ENCODE measurements at places on chromosomes 4 and X.
A peak's percentile ranks its signal among the peaks of the same experiment; 100 is the strongest.

DNA sequence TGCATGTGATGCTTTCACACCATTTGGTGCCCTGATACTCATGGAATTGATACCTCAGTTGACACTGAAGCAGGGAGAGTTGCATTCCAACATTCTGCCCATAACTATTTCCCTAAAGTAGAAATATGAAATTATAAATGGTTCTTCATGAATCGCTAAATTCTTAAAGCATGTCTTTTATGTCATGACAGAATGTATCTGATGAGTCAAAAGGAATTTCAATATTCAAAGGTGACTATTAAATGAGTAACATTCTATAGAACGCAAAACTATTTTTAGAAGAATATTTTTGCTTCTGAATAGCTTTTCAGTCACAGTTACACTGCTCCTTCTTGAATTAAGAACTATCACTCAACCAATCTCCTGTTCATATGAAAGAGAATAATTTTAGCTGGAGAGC, 152.8 kb downstream of the ADGRA3 start:
- no peak for DNase-seq

DNA sequence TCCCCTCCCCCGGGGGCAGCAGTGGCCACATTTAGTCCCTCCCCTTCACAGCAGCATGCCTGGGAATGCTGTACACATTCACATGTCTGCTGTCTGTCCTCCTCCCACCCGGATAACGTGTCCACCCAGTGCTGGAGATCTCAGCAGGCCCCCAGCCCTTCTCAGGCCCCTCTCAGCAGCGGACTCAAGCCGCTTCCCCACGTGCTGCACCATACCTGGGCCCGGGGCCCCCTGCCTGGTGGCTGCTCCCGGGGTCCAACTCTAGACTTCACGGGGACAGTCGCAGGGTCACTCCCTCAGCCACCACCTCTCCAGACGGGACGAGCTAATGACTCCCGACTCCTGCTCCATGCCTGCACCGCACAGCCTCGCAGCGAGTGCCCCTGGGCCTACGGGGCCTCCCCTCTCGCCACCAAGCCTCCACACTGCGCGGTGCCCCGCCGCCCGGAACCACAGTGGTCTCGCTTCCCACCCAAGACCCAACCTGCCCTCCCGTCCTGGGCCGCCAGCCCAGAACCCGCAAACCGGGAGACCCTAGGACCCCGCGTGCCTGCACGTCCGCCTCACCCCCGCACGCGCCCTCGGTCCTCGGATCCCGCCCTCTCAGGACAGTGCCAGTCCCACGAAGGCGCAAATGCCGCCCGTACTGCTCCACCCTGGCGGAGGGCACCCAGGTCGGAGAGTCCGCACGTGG, 1.3 kb upstream of the PCGF3 start:
- DNase-seq: no peak

DNA sequence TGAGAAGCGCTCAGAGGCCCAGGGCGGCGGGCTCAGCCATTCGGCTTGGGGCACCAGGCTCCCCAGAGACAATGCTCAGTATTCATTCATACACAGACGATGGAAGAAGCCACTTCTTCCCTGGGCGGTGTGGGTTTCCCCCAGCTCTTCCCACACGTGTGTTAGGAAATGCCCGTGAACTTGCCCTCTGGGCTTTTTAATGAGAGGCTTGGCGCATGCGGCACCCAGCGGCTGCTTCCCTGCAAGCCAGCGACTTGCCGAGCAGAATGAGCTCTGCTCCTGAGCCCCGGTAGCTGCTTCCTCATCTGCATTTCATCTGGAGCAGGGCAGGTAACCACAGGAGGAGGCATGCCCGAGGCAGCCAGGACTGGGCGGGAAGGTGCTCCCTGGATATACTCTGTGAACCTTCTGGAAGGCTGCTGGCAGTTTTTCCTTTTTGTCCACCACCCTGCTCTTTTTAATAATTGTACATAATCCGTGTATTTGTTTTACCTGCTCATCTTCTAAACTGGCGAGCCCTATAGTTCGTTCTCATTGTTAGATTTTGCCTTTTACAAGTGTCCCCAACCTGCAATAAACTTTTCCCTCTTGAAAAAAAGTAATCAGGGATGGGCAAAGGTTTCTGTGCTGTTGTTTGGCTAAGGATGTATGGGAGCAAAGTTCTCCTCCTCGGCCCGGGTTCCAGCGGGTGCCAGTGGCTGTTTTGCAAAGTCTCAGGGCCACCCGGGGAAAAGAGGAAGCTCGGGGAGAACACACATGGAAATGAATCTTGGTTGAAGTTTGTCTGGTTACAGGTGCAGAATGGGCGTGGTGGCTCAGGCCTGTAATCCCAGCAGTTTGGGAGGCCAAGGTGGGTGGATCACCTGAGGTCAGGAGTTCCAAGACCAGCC, 178.8 kb downstream of the DCLK2 start:
- DNase-seq: no peak

DNA sequence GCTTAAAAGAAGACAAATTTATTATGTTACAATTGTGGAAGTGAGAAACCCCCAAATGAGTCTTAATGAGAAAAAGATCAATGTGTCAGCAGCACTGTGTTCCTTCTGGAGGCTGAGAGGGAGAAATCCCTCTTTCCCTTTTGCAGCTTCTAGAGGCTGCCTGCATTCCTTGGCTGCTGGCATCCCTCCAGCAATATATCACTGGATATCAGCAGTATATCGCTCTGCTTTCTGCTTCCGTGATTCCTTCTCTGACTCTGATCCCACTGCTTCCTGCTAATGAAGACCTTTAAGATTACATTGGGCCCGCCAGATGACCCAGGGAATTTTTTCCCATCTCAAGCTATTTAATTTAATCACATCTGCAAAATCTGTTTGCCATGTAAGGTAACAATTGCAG, 1008.0 kb downstream of the RAPGEF2 start:
- no peak for DNase-seq

DNA sequence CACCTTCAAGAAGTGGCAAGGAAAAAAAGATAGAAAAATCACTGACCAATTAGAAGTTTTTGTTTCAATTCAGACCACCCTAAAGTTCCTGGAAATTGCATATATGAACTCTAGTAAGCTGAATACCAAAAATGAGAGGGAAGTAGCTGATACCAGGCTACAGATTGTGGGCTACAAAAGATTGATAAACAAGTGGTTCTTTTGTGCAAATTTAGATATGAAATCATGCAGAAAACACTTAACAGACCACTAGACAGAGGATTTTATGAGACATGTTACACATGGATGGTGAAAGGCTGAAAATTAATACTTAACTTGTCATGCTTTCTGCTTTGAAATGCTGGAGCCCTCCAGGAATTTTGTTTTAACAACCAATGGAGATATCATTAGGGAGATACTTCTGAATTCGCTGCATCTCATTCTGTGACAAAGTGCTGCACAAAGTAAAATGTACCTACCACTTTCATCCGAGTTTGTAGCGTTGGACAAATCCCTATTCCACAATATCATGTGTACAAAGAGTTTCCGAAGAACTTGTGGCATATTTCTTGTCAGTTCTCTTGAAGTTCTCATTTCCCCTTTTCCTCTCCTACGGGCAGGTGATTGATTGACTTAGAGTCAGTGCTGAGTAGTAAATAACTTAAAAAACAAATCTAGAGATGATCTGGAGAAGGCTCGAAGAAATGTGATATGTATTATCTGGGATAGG, 235.0 kb downstream of the PALLD start:
- DNase-seq: peak; percentile 52

GRCh38 chr4:83075311-83076095, 39.0 kb downstream of the PLAC8 start:
- no peak for DNase-seq

DNA sequence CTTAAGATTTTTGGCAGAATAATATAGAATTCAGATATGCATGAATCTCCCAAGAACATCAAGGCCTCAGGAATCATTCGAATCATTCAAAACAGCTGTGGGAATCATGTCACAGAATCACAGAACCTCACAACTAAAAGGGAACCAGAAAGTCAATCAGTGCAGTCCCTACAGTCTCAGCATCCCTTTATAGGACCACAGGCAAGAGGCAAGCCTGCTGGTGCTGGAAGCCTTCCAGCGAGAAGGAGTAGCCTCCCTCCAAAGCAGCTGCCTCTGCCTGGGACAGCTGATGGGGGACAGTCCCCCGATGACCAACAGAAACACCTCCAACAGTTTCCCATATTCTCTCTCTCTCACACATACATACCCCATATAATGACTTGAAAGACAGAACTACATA, 20.7 kb downstream of the QDPR start:
- no peak for DNase-seq

- no peak for DNase-seq
Measured at GRCh38 chrX:111831343-111831742, 44.6 kb upstream of the TRPC5OS start.

GRCh38 chr4:86963697-86964096, 28.9 kb downstream of the AFF1 start:
- peak; percentile 93 for DNase-seq

DNA sequence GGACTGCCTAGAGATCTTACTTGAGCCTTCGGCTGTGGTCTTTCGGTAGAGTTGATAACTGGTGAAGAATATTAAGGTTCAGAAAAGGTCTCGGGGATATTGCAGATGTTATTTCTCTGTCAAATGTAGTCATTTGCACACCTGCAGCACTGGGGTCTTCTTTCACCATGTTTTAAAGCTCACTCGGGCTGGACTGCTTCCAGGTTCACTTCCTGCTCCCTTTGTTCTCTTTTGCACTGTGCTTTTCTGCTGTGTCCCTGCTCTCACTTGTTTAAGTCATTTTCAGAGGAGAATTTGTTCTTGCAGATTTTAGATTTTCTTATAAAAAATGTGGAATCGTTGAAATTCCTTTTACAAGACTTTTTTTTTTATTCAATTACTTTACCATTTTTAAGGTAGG, 68.5 kb downstream of the BMPR1B start:
- DNase-seq: no peak

GRCh38 chrX:130874751-130875150, 28.3 kb downstream of the ENOX2 start:
- no peak for DNase-seq

DNA sequence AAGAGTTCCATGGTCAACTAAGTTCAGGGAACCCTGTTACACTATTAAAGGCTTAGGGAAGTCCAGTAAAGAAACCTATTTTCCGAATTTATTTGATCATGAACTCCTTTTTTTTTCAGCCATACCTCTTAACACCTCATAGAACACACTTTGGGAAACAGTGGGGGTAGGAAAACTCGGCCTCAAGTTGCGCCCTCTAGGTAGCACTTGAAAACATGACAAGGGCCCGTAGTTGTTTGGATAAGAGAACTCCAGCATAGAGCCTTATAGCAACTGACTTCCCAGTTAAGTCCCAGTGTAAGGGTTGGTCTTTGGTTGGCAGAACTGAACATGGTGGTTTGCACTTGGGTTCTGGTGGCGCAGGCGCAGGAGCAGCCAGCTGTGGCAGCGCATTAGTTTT, 14.4 kb downstream of the OGT start:
- DNase-seq: no peak

DNA sequence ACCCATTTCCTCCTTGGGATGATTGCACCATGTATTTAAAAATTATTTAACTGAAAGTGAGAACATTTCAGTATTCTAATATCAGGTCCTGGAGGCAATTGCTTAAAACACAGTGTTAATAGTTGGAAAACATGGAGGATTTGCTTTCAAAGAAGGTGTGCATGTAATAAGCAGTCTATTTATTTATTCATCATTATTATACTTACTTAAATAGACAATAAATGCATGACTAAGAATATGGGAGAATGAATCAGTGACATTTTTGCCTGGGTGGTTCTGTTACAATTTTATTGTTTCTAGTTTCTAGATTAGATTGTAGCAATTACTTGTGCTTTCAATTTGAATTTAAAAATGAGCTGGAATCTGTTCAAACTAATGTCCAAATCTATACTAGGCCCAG, 145.5 kb downstream of the AREG start:
- no peak for DNase-seq

DNA sequence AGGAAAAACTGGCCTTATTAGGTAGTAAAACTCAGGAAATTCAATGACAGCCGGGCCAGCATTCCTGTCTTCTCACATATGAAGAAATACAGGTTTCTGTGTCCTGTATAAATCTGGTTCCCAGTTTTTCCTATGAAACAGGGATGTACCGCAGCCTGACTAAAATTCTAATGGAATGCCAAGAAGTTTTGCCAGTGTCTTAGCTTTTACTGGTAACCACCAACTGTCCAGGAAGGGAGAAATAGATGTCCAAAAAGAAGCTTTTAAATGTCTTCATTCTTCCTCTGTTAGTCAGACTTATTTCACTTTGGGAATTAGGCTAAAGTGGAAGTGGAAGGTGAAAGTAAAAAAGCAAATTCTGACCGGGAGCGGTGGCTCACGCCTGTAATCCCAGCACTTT, 108.0 kb upstream of the TBL1X start:
- DNase-seq: no peak

GRCh38 chrX:23938690-23939089, 30.9 kb downstream of the CXorf58 start:
- no peak for DNase-seq

GRCh38 chr4:88091378-88091777, 67.1 kb downstream of the ABCG2 start:
- no peak for DNase-seq

DNA sequence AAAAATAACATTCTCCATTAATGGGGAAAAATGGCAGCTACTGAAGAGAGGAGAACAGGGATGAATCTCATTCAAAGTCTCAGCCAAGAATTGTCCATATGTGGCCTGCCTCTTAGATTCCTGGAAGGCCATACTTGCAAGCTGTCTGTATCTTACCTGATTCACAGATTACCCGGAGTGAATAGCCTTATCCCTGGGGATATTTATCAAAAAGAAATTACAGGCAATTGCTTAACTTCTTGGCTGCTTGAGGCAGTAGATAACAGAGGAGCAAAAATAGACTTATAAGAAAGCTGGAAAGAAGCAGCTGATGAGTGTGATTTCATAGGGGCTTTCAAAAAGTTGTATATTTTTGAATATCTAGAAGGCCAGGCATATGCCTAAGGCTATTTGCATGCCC, 68.8 kb upstream of the PPP1R2C start:
- DNase-seq: no peak

- no peak for DNase-seq
Measured at GRCh38 chr4:115293093-115293462, 179.7 kb upstream of the NDST4 start.

DNA sequence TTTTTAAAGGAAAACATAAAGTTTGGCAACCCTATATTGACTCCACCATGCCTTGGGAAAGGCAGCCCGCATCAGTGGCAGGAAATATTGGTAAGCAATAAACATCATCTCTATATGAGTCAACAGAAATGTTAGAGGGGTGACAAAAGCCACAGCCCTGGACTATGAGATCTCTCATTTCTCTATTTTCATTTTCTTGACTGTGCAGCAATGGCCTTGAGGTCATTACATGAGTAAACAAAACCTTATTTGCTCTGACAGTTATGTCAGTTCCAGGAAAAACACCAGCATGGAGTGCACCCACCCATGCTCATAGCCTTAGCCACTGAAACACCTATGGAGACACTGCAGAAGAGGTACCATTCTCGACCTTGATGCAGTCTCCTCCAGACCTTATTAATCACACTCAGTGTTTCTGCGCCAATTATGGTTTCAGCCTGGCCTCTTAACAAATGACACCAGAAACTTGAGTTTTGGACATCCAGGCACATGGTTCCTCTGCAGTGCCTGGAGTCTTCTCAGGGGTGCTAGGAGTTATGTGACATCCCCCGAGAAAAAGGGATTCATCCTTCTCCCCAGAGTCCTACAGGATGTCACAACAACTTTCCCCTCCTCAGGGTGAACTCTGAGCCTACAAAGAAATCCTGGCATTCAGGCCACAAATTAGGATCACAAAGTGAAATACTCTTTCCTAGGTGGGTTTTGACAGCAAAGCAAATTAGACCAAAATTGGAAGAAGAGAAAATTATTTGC, 16.0 kb upstream of the HPGD start:
- no peak for DNase-seq

GRCh38 chrX:40628506-40628905, 5.3 kb downstream of the MPC1L start:
- no peak for DNase-seq

Measured in RCC 7860 (cell line).